ENCODE measurements at places on chromosomes 11 and 22.

DNA sequence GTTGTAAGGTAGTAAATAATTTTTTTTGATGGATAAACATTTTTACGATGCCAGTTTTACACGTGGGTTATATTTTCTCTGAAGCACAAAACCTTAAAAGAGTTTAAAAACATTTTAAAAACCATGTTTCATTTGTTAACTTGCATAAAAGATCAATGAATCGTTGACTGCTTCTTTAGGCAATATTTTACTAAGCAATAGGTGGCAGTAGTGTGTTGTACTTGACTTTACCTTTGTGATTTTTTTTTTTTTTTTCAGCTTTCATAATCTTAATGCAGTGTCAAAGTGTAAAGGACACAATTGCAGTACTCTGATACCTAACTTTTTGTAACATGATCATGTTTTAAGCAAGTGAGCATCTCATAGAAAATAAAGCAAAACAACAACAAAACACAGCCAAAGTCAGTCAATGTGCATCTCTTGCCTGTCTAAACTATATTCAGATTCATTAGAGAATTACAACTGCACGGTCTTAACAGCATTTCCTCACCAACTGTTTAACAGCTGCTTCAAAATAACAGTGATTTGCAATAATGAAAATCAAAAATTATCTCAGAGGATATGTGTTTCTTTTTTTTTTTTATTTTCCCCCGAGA is 27.7 kb downstream of the DNAJC24 start:
- peak; percentile 23 for DNase-seq

- DNase-seq = no peak
Observed at GRCh38 chr11:132646890-132647289, 885.4 kb downstream of the OPCML start.

DNA sequence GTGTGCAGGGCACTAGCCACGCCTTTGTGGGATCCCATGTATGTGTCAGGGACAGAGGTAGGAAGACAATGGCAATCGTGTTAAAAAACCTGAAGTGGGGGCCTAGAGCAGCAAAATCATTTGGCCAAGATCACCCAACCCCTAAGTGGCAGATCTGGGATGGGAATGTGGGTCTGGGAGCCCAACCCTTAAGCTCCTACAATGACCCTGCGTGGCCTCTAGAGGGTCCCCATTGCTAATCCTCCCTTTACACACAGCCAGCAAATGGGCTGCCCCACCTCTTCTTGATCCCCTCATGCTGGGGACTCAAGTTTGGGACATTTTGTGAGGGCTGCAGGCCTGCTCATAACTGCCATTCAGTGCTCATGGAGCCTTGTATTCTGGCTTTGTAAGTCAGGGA is 73.2 kb upstream of the SUSD2 start:
- DNase-seq = no peak

- no peak for DNase-seq
Observed at GRCh38 chr11:75536786-75537641, 11.3 kb upstream of the GDPD5 start.

DNA sequence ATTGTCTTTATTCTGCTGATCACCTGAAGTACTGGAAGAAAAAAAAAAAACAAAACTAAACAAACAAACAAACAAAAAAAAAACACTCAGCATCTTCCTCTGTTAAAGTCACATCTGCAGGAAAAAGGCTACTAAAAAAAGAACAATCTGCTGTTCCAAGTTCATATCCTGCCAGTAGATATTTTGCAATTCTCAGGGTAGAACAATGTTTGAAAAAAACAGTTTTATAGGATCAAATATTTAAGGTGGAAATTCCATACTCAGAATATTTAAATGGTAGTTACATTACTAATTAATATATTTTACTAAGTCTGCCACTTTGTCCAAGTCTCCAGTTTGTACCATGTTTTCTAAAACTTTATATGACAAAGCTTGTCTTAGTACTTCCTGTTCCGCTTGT is 175.2 kb downstream of the SBF2 start:
- no peak for DNase-seq

- DNase-seq = no peak
Observed at GRCh38 chr11:74730571-74731260, 510 bp downstream of the CHRDL2 start.

- no peak for DNase-seq
Observed at GRCh38 chr22:23536821-23537345, 43.2 kb downstream of the IGLL1 start.

- no peak for DNase-seq
Observed at GRCh38 chr11:113986351-113987140, 11.6 kb downstream of the HTR3A start.

DNA sequence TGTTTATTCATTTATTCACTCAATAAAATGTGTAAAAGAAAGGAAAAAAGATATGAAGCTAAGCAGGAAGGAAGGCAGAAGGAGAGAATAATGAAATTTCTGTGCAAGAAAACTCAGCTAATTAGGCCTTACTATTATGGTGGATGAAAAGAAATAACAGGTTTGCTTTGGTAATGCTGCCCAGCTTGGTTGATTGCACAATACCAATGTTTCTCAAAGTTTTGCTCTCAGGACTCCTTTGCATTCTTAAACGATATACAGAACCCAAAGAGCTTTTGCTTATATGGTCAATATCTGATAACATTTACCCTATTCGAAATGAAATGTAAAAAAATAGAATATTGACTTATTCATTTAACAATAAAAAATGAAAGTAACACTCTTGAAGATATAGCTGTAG is 7.3 kb upstream of the CTSC start:
- no peak for DNase-seq

- no peak for DNase-seq
Observed at GRCh38 chr11:23620617-23621016, 760.3 kb upstream of the CCDC179 start.

GRCh38 chr11:64185175-64185692 is 737 bp upstream of the STIP1 start:
- peak; percentile 87 for DNase-seq

GRCh38 chr11:41118521-41118920 is 340.9 kb downstream of the LRRC4C start:
- no peak for DNase-seq

DNA sequence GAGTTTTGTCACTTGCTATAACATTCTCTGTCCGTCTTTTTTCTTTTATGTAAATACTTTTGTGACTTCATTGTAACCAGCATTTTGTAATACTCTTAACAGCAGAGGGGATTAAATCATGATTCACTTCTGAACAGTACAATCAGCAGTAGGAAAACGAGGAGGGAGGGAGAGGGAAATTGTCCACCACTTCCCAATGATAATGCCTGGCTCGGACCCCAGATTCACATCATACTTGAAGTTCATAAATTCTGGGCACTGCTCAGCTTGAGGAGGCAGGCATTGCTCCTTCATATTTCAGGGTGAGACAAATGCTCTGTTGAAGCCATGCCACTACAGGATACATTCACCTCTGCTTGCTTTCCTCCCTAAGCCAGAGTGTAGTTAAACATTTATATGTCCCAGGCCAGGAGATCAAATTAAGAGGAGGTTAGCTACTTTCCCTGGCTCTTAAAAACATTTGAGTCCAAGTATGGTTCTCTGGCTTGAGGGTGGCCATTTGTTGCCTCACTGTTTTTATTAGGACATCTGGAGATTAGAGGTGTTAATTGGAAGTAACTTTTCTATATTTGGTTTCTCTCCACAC is 129.0 kb upstream of the LDLRAD3 start:
- no peak for DNase-seq

GRCh38 chr11:86477495-86478155 is 102.9 kb downstream of the CCDC81 start:
- no peak for DNase-seq

DNA sequence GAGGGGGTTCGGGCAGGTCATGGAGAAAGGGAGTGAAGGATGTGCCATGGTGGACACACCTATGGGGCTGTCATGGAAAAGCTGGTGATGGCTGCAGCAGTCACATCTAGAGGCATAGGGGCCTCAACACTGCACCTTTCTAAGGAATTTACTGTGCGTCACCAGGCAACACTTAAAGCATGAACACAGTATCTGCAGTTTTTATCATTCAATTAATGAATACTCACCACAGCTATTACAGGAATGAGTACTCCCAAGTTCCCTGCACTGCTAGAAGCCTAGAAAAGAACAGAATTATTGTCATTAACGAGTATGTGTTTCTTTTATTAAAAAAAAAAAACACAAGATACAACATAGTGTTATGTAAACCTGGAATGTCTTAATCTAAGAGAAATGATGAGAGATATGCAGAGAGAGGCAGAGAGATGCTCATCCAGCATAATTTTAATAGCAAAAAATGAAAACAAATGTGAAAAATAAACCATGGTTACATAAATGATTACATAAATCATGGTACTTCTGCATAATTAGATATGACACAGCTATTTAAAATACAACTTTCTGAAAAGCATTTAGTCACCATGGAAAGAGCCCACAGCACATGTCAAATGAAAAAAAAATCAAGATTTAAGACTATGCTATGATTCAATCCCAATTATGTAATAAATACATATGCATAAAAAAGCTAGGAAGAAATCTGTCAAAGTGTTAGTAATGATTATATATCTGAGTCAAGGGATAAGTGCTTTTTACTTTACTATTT is 19.2 kb downstream of the SERPIND1 start:
- no peak for DNase-seq

GRCh38 chr22:45218976-45219375 is 21.7 kb downstream of the KIAA0930 start:
- DNase-seq = no peak

GRCh38 chr11:11842421-11843008 is 743 bp downstream of the USP47 start:
- DNase-seq = peak; percentile 28

- DNase-seq = no peak
Observed at GRCh38 chr11:59755701-59756557, 753 bp downstream of the STX3 start.

DNA sequence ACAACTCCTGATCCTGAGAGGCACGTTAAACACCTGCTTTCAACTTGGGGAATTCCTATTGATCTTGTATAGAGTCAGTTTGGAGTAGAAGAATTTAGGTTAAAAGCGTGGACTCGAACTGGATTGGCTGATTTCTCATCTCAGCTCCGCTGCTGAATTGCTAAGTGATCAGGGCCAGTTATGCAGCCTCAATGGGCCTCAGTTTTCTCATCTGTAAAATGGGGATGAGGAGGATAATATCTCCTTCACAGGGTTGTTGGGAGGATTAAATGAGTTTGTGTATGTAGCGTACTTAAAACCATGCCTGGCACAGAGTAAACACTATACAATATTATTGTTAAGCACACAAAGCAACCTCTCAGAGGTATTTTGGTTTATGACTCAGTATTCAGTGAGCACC is 53.2 kb upstream of the HEPHL1 start:
- no peak for DNase-seq

- DNase-seq = no peak
Observed at GRCh38 chr11:33028537-33028914, 10.8 kb upstream of the TCP11L1 start.

GRCh38 chr22:17910561-17911311 is 113.6 kb downstream of the MICAL3 start:
- no peak for DNase-seq

- peak; percentile 92 for DNase-seq
Observed at GRCh38 chr11:86483940-86484794, 109.5 kb downstream of the CCDC81 start.

GRCh38 chr11:107695446-107695845 is 16.4 kb downstream of the SLN start:
- DNase-seq = peak; percentile 83

DNA sequence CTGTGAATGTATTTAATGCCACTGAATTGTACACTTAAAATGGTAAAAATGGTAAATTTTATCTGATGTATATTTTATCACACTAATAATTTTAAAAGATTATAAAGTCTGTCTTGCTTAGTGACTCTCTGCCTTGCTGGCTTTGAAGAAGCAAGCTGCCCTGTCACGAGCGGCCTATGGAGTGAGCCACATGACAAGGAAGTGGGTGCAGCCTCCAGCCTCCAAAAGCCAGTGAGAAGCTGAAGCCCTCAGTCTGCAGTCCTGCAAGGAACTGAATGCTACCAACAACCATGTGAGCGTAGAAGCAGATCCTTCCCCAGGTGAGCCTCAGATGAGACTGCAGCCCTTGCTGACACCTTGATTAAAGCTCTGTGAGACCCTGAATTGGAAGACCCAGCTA is 20.0 kb downstream of the C11orf24 start:
- no peak for DNase-seq

- DNase-seq = no peak
Observed at GRCh38 chr22:47589271-47590250, 827.1 kb downstream of the TBC1D22A start.

DNA sequence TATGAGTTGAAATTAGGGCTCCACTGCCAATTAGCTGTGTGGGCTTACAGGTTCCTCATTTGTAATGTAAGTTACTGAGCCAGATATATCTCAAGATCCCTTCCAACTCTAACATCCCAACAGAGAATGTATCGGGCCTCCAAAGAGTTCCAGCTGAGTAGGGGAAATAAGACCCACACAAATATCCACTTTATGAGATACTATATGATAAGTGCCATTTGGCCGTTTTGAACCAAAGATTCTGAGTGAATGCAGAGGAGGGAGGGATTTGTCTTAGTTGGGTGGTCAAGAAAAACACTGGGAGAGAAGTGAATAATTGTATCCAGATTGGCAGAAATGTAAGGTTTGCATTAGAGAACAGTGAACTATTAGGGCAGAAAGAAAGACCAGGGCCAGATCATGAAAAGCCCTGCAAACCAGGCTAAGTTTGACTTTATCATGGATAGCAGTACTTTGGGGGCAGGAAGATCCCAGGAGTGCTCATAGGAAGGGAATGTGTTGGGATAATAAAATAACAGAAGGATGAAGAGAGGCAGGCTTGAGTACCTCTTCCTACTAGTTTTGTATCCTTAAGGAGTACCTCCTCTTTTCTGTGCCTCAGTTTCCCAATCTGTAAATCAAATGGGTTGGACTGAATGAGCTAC is 63.9 kb downstream of the RPL27A start:
- no peak for DNase-seq

DNA sequence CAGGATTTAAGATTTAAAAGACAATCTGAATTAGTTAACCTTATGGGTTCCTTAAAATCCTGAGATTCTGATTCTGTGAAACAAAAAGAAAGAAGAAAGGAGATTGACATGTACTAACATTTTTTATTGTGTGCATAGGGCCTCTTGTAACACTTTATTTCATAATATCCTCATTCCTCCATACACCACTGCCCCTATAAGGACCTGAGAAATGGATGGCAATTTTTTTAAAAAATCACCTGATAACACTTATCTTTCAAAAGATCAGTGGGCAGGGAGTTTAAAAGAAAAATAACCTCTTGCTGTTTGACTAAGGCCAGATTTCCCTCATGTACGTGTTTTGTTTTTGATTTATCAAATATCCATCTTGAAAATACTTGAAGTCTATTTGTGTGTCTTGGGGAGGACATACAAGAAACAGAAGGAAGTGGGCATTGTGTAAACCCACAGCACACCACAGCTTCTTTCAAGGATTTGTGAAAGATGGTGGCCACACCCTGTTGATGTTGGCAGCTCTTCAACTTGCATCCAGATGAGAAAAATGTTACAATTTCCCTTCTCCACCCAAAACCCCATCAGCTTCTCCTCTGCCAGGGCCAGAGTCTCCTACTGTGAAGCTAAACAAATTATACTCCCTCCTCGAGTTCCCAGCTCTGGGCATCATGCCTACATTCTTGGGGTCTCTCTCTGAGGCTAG is 35.0 kb upstream of the MPEG1 start:
- DNase-seq = no peak

GRCh38 chr11:16611401-16611921 is 127.0 kb upstream of the C11orf58 start:
- DNase-seq = no peak

- DNase-seq = no peak
Observed at GRCh38 chr11:119298726-119299125, 18.2 kb downstream of the MCAM start.
